ENCODE measurements at places on chromosomes 5 and 9. TPM values are rescaled to one million over a fixed set of nuclear protein-coding genes. Genes with fewer than 3 reads are reported as not detected.

LRRC19 gene
- polyA plus RNA-seq: not detected

ADAMTS16 gene
- not detected for polyA plus RNA-seq

WNT8A gene
- not detected for polyA plus RNA-seq

DNM1 gene
- polyA plus RNA-seq: 0.59 TPM

HMCN2 gene
- polyA plus RNA-seq: 0.04 TPM

KIAA0825 gene
- polyA plus RNA-seq: 0.15 TPM

SLC22A4 gene
- 6.3 TPM for polyA plus RNA-seq

ZNF608 gene
- polyA plus RNA-seq: 10.6 TPM

DNA sequence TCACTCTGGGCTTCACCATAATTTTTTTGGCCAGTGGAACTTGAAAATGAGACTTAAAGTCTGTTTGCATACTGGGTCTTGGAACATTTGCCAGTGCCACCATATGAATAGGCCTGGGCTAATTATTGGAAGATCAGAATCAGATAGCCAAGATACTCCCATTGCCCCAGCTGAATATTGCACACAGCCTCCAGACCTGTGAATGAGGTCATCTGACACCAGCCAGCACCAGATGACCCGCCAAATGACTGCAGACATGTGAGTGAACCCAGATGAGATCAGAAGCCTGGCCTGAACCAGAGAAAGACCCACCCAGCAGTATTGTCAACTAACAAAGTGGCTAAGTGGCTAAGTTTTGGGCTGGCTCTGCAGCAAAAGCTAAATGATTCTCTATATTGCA, 220.5 kb upstream of the MPDZ start:
- no peaks in the 10 kb centered on the region for H3K4me1 ChIP-seq
- DNase-seq: no peak
- H3K36me3 ChIP-seq: no peaks in the 10 kb centered on the region
- H3K27me3 ChIP-seq: no peaks in the 10 kb centered on the region
- no peak overlapping the region for H3K27ac ChIP-seq

GRCh38 chr5:6349387-6349786, 29.0 kb downstream of the MED10 start:
- no peaks in the 10 kb centered on the region for H3K4me1 ChIP-seq
- H3K36me3 ChIP-seq: no peaks in the 10 kb centered on the region
- no peak for DNase-seq
- no peak overlapping the region for H3K4me3 ChIP-seq
- no peak overlapping the region for H3K27ac ChIP-seq

- no peak overlapping the region for H3K27ac ChIP-seq
- no peaks in the 10 kb centered on the region for H3K4me1 ChIP-seq
- H3K4me3 ChIP-seq: no peak overlapping the region
- no peaks in the 10 kb centered on the region for H3K36me3 ChIP-seq
- no peaks in the 10 kb centered on the region for H3K27me3 ChIP-seq
Measured at GRCh38 chr9:1125741-1126140, 75.6 kb downstream of the DMRT2 start.

DNA sequence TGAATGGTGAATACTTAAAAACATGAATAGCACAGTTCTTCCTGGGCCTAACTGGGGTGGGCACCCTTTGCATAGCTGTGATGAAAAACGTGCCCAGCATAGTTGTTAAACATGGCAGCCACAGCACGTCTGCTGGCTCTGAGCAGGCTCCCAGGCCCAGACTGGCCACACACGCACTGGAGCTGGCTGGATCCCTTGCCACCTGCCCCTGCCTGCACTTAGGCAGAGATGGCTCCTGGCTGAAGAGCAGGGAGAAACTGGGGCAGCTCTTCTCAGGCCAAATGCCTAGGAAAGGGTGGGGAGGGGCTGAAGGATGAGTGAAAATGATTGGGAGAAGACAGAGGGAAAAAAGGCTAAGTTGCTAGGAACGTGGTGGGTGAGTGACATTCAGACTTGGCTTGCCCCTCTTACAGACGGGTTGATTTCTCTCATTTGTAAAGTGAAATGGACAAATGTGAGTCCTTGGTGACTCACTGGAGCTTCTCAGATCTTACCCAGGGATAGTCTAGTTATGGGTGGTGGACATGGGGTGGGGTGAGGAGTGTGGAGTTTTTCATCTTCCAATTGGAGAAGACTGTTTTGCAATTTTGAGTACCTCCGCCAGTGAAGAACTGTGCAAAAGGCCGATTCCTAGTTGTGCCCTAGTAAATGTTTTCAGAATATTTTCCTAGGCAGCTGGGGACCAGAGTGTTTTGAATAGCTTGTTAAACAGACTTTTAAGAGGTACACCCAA, 42.4 kb downstream of the TRIO start:
- peaks cover 77% of the 10 kb centered on the region for H3K4me1 ChIP-seq
- no peaks in the 10 kb centered on the region for H3K36me3 ChIP-seq
- H3K27me3 ChIP-seq: no peaks in the 10 kb centered on the region

GRCh38 chr9:36149197-36149596, 12.7 kb downstream of the GLIPR2 start:
- no peaks in the 10 kb centered on the region for H3K36me3 ChIP-seq
- peak overlapping the region; percentile 69 for H3K27ac ChIP-seq
- peaks cover 37% of the 10 kb centered on the region for H3K4me1 ChIP-seq
- H3K27me3 ChIP-seq: no peaks in the 10 kb centered on the region

GRCh38 chr9:130043654-130044623, 950 bp upstream of the FNBP1 start:
- H3K27me3 ChIP-seq: no peaks in the 10 kb centered on the region
- H3K4me1 ChIP-seq: peaks cover 30% of the 10 kb centered on the region
- H3K4me3 ChIP-seq: peak overlapping the region; percentile 81
- H3K36me3 ChIP-seq: no peaks in the 10 kb centered on the region
- DNase-seq: peak; percentile 74

DNA sequence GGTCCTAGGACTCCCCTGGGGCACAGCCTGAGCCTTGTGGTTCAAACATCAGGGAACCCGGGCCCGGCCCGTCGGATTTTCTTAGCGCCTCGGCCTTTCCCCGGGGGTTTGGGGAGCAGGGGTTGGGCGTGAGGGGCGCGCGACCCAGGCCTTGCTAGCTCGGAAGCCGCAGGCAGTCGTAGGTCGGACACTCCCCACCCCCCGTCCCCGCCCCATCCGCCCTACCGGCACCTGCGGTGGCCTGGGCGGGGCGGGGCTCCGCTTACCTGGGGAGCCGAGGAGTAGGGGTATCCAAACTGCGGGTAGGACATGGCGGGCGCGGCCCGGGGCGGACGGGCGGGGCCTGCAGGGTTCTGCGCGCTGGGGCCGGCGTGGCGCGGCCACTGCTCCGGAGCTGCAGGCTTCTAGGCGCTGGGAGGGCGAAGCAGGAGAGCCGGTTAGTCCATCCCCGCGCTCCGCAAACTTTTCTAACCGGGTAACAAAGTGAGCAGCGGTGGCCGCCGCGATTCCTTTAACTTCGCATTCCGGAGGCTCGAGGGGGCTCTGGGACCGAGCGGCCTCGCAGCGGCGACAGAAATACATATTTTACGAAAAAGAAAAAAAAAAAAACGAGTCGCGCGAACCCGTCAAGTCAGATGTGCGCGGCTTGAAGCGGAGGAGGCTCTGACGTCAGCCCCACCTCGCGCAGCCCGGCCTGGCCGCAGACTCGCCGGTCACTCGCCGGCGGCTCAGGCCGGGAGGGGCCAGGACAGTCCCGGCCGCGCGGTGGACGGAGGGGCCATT, at the start of gene IRX4:
TSS of gene IRX4 (minus strand) at position 589 of the 783 bp plus-strand sequence. CDS start at position 311, 278 bp downstream.
- no peak for DNase-seq
- no peak within 1 kb of the TSS for H3K27ac ChIP-seq
- H3K36me3 ChIP-seq: no peaks in the 10 kb centered on the region
- H3K4me3 ChIP-seq: no peak within 1 kb of the TSS
- peaks cover 93% of the 10 kb centered on the region for H3K27me3 ChIP-seq

All from endothelial cell of umbilical vein (primary cell).